ENCODE measurements at places on chromosomes 1 and 21. TPM values are rescaled to one million over a fixed set of nuclear protein-coding genes. Genes with fewer than 3 reads are reported as not detected.
A peak's percentile ranks its signal among the peaks of the same experiment; 100 is the strongest.

DNA sequence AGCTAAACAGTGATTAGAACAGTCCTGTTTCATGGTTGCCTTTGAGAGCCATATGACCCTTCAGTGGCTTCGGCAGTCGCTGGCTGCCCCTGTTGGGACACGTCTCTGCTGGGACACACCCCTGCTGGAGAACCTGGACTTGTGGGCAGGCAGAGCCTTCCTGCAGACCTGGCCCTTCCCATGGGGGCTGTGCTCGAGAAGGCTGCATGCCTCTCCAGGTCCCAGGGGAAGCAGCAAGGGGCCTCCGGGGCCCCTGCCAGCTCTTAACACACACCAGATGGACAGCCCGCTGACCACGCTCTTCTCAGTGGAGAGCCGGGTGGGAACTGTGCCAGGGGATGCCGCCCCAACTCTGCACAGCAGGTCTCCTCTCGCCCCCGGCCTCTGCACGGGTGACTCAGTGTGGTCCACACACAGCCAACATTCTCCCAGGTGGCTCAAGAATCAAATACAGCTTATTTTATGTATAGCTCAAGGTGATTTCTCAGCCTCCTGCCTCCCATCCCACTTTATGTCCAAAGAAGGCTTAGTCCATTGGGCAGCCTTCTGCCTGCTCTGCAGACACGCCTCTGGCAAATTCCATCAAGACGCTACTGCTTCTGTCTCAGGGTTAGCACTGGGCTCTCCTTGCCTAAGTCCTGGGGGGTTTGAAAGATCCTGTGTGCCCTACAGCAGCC, 450.8 kb downstream of the KIF26B start:
- DNase-seq = no peak

DNA sequence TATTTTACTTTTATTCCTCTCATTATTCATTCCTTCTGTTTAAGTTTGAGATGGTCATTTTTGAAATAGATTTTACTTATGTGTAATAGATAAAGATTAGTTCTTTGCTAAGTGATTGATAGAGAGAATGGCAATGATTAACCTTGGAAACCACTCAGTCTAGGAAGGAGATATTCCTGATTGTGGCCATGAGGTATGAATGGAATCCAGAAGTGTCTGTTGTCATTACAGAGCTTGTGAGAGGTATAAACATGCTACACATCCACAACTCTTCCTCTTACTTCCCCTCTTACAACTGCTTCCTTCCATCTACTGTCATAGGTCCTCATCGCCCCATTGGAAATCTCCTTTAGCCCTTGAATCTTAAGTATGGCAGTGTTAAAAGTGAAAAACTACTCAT, 988.8 kb upstream of the B3GALT2 start:
- DNase-seq = peak; percentile 73

DNA sequence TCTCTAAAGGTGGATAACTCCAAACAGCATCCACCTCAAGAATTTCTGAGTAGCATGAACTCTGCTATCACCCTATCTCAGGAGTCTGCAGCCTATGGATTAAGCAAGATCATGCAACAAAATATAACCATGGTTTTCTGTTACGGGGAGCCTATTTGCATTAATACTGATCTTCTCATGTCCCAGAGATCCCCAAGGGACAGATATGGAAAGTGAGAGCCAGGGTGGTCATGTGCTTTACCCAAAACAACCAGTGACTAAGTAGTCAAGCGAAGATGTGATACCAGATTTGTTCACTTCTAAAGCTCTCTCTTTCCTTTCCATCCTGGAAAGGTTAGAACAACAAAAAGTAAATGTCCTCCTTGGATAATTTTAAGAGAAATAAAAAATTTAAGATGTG, 125.1 kb downstream of the PRRX1 start:
- DNase-seq = no peak

- no peak for DNase-seq
Observed at GRCh38 chr1:153578490-153578889, 12.8 kb upstream of the S100A2 start.

DNA sequence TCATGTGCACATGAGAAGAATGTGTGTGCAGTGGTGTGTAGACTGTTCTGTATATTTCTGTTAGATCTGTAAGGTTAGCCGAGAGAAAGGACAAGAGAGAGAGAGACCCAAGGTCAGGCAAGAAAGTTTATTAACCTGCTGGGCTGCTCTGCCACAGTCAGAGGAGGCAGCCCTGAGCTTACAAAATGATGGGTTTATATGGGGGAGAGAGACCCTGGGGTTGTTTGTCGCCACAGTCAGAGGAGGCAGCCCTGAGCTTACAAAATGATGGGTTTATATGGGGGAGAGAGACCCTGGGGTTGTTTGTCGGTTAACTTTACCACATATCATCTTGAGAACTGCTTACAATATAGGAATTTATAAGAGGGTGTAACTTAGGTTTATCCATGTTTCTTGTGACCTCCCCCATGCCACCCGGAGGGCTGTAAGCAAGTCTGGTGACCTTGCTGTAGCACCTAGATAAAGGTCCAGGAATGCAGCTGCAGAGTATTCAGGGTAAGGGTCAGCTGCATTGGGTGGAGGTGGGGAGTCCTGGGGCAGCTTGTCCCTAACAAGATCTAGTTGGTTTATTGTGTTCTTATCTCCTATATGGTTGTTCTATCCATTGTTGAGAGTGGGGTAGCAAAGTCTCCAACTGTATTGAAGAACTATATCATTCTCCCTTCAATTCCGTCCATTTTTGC, 9.3 kb upstream of the ZBTB40 start:
- no peak for DNase-seq

DNA sequence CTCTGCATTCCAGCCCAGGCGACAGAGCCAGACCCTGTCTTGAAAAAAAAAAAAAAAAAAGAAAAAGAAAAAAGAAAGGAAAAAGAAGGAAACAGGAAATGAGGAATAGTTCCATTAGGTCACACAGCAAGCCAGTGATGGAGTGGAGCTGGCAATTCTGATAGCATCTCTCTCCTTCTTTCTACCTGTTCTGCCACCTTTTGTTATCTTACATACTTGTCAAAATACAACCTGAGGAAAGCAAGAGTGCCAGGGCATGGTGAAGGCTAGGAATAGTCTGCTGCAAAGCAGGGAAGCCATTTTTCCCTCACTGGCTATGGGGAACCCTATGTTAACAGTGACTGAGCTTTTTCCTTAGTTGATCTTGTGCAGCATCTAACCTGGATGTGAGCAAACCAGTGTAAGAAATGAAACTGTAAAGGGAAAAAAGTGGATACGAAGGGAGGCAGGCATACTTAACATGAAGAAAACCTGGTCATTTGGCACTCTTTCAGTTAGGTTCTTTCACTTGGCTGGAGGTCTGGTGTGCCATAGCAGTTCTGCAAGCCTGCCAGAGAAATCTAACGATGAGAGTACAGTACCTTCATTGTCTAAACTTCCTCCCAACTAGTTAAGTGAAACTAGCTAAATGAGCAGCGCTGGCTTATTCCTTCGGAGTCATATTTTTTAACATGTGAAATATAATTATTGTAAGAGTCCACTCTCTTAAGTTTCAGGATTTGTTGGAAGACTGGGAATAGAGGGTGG, 17.9 kb upstream of the THEM5 start:
- no peak for DNase-seq

GRCh38 chr1:117607471-117607870, 1.6 kb downstream of the TENT5C start:
- no peak for DNase-seq

- no peak for DNase-seq
Observed at GRCh38 chr1:114609026-114609425, 27.6 kb upstream of the BCAS2 start.

GRCh38 chr1:41957568-41957967, 38.8 kb upstream of the HIVEP3 start:
- peak; percentile 87 for DNase-seq

- peak; percentile 87 for DNase-seq
Observed at GRCh38 chr1:23013657-23014056, 2.0 kb downstream of the TEX46 start.

DNA sequence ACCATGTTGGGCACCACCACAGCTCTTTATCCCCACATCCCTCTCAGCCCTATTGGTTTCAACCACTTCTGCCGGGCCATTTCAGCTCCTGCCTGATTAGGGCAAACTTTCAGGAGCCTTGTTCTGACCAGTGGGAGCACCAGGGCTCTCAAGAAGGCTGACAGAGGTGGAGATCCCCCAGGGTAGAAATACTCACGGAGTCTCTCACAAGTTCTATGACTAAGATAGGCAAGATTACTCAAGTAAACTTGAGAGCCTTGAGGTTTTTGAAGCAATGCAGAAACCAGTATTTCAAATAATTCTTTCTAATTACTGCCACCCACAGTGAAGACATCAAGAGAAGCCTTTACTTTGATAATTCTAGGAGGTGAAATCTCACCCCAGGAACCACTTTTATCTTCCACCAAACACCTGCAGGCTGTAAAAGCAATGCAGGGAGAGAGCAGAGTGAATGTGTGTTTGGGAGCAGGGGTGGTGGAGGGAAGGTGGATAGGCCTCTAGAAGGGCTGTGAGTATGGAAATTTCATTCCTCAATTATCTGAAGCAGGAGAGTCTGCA, 6.6 kb upstream of the PTCH2 start:
- no peak for DNase-seq

DNA sequence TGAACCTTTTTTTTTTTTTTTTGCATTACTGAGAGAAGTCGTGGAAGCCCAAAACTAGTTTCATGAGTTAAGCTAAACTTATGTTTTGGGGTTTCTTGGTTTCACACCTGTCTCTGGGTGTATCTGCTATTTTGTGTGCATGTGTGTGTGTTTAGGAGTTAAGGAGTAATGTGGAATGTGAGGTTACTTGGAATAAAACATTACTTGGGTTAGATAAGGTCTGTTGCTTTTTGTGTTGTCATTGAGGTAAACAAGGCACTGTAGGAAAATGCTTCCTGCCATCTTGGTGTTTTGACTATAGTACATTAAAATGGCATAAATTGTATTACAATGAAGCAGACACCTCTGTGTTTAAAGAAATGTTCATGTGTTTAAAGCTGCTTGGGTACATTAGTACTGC, 2.9 kb downstream of the TENT5C start:
- DNase-seq = no peak

- DNase-seq = no peak
Observed at GRCh38 chr1:3001471-3002348, 19.6 kb upstream of the ACTRT2 start.

DNA sequence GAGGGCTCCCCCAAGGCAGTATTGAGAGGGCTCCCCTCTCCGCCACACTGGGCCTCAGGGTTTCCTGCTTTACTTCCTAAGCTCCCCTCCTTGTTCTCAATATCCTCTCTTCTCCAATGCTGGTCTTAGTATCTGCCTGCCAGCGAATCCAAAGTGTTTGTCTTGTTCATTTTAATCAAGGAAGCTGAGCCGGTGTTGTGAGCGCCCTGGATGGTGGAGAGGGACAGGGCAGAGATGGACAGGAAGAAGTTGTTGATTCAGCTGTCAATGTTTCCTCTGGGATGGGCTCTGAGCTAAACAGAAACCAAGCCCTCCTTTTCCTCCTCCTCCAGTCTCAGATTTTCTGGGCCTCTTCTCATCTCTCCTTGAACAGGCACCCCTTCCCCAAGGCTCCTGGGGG, 5.4 kb downstream of the OLFML3 start:
- no peak for DNase-seq

GRCh38 chr1:200784576-200784975, 45.9 kb downstream of the CAMSAP2 start:
- DNase-seq = no peak

DNA sequence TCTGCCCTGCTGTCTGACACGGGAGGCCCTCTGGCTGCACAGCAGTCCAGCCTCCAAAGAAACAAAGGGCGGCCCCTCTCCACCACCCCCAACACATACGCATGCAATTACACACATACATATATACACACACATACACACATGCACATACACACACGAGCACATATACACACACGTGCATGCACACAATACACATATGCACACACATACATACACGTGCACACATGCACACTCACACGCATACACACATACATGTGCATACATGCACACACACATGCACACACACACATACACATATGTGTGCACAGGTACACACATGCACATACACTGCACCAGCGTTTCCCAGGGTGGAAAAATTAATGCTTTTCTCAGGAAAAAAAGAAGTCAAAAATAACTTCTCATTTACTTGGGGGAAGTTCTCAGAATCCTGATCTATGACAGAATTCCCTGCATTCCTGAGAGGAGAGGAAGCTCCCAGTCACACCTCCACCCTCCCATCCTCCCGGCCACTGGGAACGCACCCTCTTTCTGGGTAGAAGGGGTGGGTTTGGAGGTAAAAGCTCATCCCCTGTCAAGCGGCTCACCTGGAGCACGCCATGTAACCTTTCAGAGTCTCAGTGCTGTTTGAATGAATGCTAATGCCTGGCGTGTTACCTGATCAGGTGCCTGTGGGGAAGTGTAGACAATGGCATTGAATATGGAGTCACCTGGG, 33.1 kb upstream of the KLHDC7A start:
- no peak for DNase-seq

DNA sequence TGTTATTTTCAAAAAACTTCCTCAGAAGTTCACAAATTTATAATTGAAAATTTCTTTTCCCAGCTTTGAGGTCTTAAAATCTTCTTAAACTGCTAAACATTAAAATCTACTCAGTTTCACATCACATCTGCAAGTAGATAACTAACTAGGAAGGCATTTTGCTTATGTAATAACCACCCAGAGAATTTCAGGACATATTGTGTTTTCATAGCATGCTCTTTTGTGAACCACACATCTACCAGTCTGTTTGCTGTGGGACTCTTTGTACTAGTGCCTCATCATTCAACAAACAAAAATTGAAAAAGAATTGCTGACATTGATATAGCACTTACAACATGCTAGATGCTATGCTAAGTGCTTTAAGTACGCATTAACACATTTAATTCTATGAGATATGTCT, 31.6 kb upstream of the C1orf146 start:
- peak; percentile 37 for DNase-seq

DNA sequence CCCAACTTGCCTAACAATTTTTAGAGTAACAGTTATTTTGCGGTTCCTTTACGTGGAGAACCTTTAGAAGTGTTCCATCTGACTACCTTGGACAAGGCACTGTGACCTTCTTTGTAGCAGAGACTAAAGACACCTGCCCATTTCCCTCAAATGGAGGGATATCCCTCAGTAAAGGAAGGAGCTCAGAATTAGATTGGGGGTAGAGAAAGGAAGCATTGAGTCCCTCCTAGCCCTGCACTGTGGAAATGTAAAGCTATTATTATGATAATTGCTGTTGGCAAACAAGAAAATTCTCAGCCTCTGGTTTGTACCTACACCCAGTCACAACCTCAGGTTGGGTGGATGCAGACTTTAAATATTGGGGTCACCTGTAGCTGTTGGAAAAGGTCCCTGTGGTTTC, 72.6 kb upstream of the MACF1 start:
- no peak for DNase-seq

- DNase-seq = peak; percentile 58
Observed at GRCh38 chr1:189206617-189207016, 1271.0 kb downstream of the BRINP3 start.

- no peak for DNase-seq
Observed at GRCh38 chr1:38050397-38051078, 3.9 kb upstream of the POU3F1 start.

Gene AGMAT
- 5.6 TPM for total RNA-seq

Gene SPATA45
- total RNA-seq = 0.30 TPM

Gene GBP5
- 0.05 TPM for total RNA-seq

Gene CFHR3
- total RNA-seq = not detected

Gene AMY1A
- total RNA-seq = not detected

Gene MFAP2
- 2.6 TPM for total RNA-seq

Gene DNAJB4
- total RNA-seq = 43.4 TPM

Gene IFI6
- total RNA-seq = 63.6 TPM

Gene NPPB
- not detected for total RNA-seq
